T-helper 2 cell (primary cell): ENCODE measurements at places on chromosomes 3 and 15.

GRCh38 chr3:50602595-50603191 lies 8.9 kb downstream of the CISH start:
- no peak for DNase-seq

DNA sequence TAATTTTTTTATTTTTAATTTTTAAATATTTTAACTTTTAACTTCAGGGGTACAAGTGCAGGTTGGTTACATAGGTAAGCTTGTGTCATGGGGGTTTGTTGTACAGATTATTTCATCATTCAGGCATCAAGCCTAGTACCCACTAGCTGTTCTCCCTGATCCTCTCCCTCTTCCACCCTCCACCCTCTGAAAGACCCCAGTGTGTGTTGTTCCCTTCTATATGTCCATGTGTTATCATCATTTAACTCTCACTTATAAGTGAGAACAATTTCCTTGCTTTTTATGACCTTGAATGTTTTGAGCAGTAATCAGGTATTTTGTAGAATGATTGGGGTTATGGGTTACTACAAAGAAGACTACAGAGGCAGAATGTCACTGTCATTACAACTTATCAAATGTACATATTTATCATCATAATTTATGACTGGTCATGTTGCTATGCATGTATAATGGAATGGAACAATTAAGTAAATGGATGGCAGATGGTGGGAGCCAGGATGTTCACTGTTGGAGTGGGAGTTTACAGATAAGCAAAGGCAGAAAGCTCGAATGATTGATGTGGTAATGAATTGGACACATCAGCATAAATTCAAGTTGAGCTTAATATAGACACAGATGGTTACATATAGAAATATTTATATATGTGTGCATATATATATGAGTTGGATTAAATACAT lies 563.8 kb upstream of the ROBO1 start:
- no peak for DNase-seq

DNA sequence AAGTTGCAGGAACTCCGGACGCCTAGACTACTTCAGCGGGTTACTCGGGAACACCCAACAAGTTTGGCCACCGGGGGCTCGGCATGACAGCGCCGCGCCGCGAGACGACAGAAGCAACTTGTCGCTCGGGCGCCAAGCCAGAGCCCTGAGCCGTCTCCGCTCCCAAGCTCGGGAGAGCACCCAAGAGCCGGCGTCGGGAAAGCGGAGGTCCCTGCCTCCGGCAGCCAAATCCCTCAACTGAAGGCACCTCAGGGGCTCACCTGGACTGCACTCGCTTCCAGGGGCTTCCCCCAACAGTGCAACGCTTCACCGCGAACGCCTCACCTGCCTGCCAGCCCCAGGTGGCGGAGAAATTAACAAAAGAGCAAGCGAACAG lies 640 bp downstream of the MB21D2 start:
- DNase-seq, result peak; percentile 13

DNA sequence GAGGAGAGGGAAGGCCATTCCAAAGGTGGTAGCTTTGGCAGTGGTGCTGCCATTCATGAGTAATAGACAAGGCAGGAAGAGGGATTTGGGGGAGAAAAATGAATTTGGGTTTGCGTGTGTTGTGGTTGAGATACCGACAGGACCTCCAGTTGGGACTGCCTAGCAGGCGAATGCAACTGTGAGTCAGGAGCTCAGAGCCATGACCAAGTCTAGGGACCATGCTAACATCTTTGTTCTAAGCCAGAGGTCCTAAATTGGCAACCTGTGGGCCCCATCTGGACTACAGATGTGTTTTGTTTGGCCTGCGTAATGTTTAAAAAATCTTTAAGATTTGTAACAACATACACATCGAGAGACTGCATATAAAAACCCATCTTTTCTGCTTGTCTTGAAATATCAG lies 61.6 kb downstream of the SAMMSON start:
- no peak for DNase-seq

DNA sequence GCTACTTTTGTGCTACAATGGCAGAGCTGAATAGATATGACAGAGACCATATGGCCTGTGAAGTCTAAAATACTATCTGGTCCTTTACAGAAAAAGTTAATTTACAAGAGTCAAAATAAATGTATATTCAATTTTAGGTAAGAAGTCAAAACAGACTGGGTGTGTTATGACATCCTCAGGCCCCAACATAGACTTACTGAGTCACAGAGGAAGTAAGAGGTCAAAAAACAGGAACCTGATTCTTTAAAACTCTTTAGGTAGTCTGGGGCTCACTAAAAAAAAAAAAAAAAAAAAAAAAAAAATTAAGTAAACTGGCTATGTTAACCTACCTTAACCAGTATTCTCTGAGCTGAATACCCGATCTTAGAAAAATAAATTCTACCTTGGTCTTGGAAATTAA lies 13.1 kb downstream of the DNAAF4 start:
- no peak for DNase-seq

DNA sequence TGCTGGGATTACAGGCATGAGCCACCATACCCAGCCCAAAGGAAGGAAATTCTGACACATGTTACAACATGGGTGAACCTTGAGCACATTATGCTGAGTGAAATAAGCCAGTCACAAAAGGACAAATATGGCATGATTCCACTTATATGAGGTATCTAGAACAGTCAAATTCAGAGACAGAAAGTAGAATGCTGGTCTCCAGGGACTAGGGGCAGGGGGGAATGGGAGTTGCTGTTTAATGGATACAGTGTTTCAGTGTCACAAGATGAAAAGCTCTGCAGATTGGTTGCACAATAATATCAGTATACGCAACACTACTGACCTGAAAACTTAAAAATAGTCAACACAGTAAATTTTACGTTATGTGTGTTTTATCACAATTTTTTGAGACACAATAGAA lies 4.1 kb downstream of the SPATA12 start:
- DNase-seq, result no peak

- DNase-seq, result peak; percentile 52
Measured at GRCh38 chr3:71583566-71584393, at the start of gene FOXP1. Gene FOXP1, minus strand, starts transcription at chr3:71583728. Its CDS starts 385,347 bp downstream, at chr3:71198381.

- no peak for DNase-seq
Measured at GRCh38 chr15:77186594-77187011, 115.7 kb upstream of the TSPAN3 start.

- DNase-seq, result no peak
Measured at GRCh38 chr3:16838561-16838960, 46.2 kb upstream of the PLCL2 start.

- DNase-seq, result no peak
Measured at GRCh38 chr15:51580385-51580784, 42.2 kb downstream of the DMXL2 start.

DNA sequence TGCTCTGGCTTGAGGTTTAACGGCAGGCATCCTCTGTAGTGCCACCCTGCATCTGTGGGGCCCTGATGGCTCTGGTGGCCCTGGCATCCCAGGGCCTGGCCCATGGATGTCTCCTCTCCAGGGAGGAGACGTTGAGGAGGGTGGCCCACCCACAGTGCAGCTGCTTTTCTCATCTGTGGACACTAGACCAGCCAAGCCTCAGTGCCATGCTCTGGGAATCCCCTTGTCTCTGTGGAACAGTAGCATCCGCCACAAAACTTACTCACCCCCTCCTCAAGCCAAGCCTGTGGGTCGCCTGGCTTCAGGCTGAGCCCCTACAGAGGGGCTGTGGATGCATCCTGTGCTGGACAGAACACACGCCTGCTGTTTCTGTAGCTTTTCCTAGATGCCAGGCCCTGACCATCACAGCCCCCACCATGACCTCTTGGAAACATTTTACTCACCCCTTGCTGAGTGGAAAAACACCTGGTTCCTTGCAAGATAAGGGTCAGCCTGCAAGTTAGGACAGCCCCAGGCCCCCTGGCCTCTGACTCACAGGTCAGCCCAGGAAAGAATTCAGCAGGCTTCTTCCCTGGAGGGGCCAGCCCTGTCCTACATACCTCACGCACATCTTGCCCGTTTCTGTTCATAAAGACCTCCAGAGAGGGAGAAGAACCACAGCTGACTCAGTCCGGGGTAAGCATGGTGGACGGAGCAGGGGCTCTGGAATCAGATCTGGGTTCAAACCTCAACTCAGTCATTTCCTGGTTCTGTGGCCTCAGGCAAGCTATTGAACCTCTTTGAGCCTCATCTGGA lies 19.0 kb downstream of the PAK6 start:
- DNase-seq, result no peak

- DNase-seq, result no peak
Measured at GRCh38 chr3:114848082-114848481, 299.0 kb downstream of the ZBTB20 start.

DNA sequence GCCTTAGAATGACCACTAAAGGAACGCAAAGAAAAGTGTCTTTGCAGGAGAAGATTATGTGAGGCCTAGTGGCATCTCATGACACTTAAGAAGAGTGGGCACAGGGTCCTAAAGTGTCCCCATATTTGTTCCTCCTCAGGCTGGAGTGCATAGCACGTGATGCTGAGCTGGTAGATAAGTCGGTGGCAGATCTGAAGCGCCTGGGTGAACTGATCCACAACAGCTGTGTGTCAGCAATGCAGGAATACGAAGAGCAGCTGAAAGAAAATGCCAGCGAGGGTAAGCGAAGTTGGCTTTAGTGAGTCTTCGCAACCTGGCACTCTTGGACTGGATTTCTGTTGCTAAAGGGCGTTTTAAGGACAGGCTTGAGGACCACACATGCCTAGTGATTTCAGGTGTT lies 92.6 kb downstream of the CHD2 start:
- DNase-seq, result no peak

DNA sequence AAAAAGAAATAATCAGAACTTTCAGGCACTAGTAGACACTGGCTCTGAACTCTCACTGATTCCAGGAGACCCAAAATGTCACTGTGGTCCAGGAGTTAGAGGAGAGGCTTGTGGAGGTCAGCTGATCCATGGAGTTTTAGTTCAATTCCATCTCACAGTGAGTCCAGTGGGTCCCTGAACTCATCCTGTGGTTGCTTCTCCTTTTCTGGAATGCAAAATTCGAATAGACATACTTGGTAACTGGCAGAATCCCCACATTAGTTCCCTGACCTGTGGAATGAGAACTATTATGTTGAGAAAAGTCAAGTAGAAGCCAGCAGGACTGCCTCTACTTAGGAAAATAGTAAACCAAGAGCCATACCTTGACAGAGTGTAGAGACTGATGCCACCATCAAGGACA lies 87.3 kb upstream of the OXTR start:
- DNase-seq, result no peak

DNA sequence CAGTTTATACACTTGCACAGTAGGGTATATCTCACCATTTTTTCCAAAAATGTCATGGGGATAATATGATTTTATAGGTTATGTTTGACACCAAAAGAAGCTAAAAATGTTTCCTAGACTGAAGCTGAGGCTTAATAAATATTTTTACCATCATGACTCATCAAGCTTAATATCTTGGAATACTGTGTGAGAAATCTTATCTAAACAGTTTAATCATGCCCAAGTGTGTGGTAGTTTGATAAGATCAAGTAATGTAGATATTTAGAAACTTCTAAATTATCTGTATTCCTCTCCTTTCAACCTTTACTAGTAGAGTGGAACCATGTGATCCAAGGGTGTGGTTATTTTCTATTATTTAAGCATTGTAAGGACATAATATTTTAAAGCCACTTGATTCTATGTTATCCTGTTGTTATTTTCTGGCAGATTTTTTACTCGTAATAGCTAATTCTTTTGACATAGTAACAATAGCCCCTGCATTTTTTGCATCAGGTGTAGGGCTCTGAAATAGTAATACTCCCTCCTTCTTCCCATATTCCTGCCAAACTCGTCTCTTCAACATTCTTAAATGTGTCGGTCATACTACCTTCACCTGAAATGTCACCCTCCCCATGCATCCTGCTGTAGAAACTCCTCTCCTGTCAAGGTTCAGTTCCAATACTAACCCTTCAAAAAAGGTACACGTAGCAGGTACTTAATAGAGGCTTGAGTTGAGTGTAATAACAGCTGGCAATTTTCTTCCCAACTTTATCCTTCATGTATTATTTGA lies 729.6 kb downstream of the NLGN1 start:
- no peak for DNase-seq

GRCh38 chr3:50177346-50177745 lies 14.1 kb upstream of the GNAT1 start:
- no peak for DNase-seq

DNA sequence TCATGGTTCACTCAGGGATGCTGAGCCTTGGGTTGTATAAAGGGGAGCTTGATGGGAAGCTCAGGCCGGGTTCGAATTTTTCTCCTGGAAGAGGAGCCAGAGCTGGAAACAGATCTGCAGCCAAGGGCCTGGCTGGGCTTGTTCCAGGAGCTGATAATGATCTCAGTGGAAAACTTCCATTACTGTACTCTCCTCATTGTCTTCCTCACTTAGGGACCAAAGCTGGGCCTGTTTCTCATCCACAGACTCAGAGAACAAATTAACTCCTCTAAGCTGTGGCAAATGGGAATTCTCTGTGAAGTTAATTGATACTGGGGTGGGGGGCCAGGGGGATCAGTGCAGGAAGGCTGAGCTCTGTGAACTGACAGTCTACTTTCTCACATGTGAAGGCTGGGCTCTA lies 92.0 kb downstream of the PRICKLE2 start:
- DNase-seq, result no peak

GRCh38 chr15:27850981-27851857 lies 247.9 kb downstream of the OCA2 start:
- no peak for DNase-seq

DNA sequence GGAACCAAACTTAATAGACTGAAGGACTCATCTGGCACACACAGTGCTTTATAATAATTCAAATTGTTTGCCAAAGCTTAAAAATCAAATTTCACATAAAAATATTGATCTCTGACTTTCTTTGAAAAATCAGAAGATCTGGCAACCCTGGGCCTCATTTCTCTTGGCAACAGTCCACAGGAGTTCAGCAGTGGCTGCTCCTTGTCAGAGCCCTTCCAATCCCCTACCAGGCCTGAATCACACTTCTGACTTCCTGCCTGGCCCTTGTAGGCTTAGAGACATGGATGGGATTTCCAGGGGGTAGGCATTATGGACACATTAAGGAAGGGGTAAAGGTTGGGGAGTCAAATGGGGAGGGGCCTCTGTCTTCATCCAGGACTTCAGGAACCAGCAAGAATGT lies 55.5 kb downstream of the PLS1 start:
- DNase-seq, result no peak

GRCh38 chr3:47003056-47003410 lies 23.6 kb downstream of the NBEAL2 start:
- no peak for DNase-seq

DNA sequence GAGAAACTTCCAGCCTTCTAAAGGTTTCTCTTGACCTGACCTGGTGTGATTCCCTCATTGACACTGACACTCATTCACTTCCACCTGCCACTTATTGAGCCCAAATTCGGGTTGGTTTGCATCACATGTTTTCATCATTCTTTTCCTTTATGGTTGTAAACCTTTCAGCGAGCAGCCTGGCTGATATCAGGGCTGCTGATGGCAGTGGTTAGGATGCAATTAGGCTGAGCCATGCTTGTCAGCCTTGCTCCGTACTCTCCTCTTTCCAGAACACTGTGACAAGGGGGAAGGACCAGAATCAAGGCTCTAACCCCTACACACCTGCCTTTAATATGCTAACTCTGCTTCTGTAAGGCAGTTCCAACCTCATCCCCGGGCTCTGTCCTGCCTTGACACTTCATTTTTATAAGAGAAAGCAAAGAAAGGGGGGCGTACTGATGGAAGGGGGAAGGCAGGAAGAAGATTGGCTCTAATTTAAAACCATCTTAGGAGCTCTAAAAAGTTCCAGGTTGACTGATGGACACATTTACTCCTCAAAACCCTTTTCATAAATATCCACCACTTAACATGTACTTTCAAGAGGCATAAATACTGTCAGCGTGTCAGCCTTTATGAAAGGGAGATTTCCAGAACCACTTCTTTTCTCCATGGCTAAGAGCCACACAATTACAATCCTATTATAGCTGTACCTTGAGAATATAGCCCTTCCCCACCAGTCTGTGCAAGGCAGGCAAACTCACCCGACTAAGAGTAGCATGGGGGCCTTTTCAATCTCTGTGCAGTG lies 5.7 kb downstream of the NMNAT3 start:
- DNase-seq, result no peak

- DNase-seq, result no peak
Measured at GRCh38 chr15:70443486-70444273, 319.7 kb downstream of the UACA start.
